ENCODE measurements at places on chromosomes 3 and 15.

DNA sequence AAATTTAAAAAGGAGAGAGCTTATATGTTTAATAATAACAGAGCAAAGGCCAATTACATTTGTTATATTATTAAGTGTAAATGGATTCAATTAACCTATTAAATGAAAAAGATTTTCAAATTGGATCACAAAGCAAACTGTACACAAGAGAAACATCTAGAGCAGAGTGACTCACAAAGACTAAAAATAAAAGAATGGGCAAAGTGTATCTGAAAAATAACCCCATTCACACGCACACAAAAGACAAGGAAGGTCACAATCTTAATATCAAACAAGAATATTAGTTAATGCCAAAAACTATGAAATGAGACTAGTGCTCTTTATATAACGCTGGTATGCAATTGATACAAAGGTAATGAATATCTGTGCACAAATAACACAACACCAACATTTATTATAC lies 65.7 kb downstream of the MOBP start:
- no peak for DNase-seq

GRCh38 chr3:2889736-2890135 lies 220.4 kb downstream of the IL5RA start:
- no peak for DNase-seq

DNA sequence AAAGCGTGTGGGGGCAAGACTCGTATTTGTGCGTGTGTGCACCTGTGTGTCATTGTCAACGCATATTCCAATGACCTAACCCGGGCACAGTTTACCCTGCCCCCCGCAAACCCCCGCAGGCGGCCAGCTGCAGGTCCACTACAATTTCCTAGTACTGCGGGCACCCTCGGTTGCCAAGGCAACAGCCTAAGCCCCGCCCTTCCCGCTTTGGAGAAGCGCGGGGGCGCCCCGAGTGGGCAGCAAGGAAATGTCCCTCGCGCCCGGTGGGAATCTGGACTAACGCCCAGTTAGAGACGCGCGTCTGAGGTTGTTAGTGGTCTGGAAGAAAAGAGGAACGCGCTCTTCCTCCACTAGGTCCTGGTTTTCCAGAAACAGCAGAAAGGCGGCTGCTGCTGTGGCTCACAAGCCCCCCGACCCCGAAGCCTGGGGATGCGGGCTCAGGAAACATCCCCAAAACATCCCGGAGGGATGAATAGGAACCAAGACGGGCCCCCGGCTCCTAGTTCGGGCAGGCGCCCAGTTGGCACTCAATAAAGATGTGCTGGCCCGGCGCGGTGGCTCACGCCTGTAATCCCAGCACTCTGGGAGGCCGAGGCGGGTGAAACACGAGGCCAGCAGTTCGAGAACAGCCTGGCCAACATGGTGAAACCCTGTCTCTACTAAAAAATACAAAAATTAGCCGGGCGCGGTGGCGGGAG lies 1.1 kb downstream of the ABHD14A start:
- DNase-seq = peak; percentile 77

- peak; percentile 56 for DNase-seq
Measured at GRCh38 chr3:161423911-161424522, 52.7 kb upstream of the SPTSSB start.

DNA sequence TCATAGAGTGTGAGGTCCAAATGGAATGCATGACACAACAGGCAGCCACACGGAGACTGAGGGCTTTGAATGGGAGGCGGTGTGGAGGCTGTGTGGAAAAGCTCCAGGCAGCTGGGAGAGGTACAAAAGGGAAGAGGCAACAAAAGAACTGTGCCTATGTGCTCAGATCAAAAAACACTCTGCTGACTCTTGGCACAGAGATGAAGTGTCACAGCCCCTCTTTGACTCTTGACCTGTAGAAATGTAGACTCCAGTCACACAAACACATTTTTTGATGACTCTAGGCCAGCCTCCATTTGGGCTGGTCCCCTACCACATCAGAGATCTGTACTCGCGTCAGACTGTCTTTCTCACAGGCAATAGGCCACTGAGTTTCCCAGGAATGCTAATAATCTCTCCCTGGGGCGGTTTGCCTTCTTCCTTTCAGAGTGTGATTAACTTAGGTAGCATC lies 456.0 kb downstream of the TUSC7 start:
- no peak for DNase-seq

DNA sequence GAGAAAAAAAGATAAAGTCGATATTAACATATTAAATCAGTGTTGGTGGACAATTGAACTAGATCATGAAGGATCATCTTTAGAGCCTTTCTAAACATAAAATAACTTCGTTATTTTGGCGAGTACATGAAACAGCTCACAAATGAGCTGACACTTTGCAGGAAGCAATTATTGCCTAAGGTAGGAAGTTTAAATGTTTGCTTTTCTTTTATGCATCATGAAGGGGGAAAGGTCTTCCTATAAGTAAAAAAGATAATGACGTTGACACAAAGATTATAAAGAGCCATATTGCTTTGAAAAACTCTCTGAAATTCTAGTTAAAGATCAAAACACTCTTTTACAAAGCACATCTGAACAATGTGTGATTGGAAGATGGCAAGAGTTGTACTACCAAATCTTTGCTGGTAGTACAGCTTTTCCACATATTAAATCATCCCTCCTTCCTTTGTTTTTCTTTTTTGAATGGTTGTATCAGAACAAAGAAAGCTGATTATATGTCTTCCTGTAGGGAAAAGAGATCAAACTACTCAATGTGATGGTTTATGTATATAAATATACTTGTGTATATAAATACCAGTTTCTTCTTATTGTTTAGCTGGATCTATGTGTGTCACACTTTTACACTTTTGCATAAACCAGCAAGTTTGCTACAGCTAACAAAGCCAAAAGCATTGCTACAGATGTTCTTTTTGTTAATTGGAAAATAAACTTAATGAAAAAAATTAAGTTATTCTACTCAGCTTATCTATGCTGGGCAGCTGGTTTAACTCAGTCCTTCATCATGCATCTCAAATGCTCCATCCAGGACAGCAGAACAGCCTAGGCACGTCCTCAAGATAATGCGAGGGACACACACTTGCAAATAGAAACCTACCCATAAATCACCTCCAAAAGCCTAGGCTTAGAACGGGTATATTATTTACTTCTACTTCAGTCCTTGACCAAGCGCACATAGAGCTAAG lies 850.8 kb upstream of the ROBO1 start:
- DNase-seq = no peak

DNA sequence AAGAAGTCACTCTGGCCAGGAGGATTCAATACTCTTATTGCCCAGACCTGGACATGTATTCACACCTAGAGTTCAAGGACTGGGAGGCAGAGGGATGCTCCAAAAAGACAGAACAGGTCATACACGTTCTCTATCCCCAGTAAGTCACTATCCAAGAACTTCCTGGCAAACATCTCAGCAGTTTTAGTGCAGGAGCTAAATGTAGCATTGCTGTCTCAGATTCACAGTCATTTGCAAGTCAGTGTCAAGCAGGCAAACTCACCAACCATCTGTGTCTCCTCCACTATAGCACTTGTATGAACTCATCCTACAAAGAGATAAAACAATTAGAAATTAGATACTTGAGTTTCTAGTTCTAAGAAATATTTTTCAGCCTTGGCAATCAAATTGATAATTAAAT lies 38.4 kb downstream of the ABHD17C start:
- no peak for DNase-seq

DNA sequence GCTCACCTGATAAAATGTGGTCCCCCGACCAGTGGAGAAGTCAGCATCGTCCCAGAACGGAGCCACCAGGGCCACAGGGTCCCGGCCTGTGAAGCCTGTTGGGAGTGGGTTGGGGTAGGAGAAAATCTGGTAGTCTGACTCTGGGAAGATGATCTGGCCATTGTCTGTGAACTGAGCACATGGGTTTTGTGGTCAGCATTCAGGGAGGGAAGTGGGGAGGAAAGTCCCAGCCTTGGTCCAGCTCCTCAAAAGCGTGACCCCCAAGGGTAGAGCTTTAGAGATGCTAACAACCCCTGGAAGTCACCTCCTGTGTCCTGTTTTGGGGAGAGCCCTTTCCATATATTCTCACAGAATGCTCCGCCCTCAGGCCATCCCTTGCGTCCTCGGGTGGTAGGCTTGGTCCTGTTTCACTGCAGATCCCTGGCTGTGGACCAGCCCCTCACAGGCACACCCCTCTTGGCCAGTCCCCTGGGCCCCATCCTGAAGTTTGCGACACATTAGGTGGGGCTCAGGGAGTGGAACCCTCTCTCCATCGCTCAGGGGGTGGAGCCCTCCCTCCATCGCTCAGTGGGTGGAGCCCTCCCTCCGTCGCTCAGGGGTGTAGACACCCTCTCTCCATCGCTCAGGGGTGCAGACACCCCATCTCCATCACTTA lies 40.0 kb downstream of the MUC4 start:
- DNase-seq = no peak

DNA sequence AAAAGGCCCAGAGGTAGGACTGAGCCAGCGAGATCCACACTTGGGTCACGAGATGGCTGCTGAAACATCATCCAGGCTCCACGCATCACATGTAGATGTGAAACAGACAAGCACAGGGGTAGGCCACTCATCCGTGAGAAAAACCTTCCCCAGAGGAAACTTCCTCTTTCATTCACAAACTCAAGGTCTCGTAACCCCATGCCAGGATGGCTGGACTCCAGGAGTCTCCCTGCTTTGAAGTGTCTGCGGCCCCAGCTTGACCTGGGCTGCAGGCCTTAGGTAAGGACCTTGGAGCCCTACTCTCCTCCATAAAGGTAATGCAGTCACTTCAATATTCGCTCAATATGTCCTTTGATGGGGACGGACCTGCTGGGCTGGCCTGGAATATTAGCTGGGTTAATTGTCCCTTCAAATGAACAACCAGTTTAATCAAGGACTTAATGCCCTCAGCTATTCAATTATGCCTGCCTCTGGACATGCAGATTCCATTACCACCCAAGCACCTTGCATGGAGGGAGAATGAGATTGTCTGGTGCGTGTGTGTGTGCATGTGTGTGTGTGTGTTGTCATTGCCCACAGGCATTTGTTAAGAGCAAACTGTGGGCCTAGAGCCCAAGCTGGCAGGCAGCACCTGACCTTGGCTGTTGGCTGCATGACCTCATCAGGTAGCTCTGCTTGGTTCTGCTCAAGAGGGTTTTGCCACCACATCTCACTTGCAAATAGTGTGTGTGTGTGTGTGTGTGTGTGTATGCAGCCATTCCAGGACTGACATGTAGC lies 186.9 kb upstream of the TLE3 start:
- DNase-seq = peak; percentile 7

GRCh38 chr3:168828536-168828935 lies 732.8 kb upstream of the GOLIM4 start:
- DNase-seq = peak; percentile 13

DNA sequence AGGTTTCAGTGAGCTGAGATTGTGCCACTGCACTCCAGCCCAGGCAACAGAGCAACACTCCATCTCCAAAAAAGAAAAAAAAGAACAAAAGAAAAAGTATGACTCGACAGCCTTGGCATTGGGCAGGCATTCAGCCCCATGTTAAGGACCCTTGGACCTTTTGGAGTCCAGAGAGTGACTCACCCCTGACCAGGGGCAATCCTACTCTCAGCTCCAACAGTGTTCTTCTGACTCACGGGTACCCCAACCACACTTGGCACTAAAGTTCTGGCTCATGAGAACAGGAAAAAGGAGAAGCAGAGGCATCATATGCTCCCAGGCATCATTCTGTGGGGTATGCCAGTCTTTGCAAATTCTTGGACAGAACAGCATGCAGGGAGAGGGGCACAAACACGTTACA lies 252.4 kb upstream of the HES1 start:
- DNase-seq = no peak

DNA sequence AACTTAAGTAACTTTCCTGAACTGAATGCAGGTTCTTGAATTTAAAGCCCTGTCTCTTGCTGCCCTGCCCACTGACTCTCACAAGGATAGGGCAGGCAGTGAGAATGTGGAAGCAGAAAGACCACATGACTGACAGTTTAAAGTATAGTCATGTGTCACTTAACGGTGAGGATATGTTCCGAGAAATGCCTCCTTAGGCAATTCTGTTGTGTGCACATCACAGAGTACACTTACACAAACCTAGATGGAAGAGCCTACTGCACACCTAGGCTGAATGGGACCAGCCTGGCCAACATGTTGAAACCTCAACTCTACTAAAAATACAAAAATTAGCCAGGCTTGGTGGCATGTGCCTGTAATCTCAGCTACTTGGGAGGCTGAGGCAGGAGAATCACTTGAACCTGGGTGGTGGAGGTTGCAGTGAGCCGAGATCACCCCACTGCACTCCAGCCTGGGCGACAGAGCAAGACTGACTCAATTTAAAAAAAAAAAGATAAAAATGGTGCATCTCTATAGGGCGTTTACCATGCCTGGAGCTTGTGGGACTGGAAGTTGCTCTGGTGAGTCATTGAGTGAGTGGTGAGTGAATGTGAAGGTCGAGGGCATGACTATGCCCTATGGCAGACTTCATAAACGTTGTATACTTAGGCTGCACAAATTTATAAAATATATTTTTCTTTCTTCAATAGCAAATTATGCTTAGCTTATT lies 18.9 kb upstream of the COPG1 start:
- no peak for DNase-seq

All from NCI-H146 (cell line).